ENCODE measurements at places on chromosomes 16 and 17.
A peak's percentile ranks its signal among the peaks of the same experiment; 100 is the strongest.

DNA sequence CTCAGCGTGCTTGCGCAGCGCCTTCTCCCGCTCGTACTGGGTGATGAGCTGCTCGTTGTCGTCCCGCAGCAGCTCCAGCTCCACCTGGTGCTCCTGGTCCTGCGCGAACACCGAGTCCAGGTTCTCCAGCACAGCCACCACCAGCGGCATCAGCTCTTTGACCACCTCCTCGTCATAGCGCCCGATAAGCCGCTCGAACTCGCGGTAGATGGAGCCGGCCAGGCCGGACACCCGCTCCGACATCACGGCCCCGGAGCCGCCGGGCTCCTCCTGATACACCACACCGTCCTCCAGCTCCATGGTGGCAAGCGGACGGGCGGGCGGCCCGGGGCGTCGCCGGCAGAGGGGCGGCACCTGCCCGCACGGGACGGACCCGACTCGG, 320 bp downstream of the SPAG9 start:
- no peak for DNase-seq

DNA sequence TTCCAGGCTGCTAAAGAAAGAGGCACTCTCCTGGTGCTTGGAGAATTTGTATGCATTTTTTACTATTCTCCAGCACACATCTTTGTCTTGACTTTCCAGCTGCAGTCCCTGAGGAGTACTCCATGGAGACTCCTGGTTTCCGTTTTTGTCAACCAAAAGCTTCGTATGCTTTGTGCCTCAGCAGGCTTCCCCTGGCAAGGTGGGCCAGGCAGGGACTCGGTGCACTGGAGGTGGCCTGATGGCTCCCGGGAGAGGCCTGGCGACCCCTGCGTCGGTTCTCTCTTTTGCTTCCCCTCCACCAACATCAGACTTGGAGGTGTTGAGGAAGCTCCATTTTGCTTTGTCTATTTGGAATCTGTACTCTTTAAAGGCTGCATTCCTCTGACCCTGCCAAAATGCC, 23.7 kb downstream of the CDK5R1 start:
- DNase-seq, result no peak

DNA sequence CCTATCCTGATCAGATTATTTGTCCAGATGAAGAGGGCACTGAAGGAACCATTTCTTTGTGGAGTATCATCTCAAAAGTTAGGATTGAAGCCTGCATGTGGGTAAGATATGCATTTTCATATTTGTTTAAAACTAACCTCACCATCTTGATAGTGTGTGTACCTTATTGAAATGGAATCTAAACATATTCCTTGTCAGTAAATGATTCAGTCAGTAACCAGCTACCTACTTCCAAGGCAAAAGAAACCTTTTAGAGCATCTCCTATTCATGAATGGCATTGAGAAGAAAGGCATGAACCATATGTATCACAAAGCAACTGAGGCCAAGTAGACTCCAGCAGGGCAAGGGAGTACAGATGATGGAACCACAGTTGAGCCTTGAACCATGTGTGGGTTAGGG, 57.6 kb downstream of the VMP1 start:
- DNase-seq, result no peak

DNA sequence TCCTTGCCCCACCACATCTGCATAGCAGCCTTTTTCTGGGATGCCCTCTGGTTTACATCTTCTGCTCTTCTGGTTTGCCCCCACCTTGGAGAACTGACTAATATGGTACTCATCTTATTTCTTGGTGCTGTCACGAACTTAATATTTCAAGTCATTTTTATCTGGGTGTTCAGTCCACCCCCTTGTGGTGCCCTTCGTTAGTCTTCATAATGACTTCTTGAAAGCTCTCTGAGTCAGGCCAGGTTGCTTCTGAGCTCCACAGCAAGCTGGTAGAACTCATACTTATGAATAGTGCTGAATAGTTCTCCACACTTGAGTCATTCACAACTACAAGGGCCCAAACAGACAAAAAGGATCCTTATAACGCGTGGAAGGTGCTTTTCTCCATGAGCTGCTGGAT, 35.8 kb upstream of the TEKT3 start:
- no peak for DNase-seq

- no peak for DNase-seq
Measured at GRCh38 chr16:78639775-78640174, 540.3 kb downstream of the WWOX start.

- peak; percentile 28 for DNase-seq
Measured at GRCh38 chr17:42180411-42180921, 476 bp downstream of the KCNH4 start.

GRCh38 chr16:26648851-26649250, 417.9 kb upstream of the C16orf82 start:
- DNase-seq, result no peak

- DNase-seq, result no peak
Measured at GRCh38 chr17:78780335-78780734, 1.7 kb downstream of the CYTH1 start.

DNA sequence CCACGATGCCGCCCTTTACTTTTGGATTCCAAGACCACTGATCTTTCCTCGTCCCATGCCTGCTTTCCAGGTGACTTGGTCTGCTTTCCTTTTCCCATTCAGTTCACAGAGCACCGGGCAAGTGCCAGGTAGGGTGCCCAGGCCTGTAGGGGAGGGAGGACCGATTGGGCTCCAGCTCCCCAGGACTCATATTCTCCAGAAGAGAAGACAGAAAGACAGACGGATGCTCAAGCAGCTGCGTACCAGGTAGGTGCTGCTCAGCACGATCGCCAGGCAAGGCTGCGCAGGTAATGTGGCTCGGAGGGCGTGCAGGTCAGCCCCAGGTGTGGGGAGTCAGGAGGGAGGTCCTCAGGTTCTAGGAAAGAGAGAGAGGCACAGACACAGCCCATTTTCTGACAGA, 67.5 kb upstream of the ZNF423 start:
- no peak for DNase-seq

- DNase-seq, result no peak
Measured at GRCh38 chr17:68015081-68015723, 18.9 kb upstream of the C17orf58 start.

DNA sequence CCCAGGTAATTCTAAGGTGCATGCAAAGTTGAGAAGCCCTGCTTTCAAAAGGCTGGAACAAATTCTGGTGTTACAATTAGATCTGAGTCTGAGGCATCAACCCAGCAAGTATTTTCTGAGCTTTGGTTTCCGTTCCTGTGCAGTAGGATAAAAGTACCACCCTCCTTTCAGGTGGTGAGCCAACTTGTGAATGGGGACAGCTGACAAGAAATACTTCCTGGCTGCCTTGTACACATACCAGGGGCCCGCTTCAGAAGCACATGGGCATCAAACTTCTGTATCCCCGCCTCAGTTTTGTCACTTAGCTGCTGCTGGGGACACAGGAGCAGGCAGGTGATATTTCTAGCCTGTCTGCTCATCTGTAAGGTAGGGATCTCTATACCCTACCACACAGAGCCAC, 252.2 kb downstream of the CPPED1 start:
- DNase-seq, result no peak

DNA sequence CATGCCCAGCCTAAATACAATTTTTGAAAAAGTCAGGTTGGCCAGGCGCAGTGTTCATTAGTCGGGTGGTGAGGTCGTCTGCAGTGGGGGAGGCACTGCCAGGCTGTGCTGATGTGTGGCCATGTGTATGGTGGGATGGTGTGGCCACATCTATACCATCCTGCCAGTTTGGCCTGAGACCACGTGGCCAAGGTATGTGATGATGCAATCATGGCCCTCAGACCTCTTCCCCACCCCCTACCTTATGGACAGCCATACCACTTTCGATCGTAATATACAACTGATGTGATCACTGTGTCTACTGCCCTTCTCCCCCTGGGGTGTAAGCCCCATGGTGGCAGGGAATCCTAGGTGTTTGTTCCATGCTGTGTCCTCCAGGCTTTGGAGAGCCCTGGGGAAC, 23.7 kb downstream of the SBK1 start:
- no peak for DNase-seq

- no peak for DNase-seq
Measured at GRCh38 chr16:84746875-84747274, 47.1 kb downstream of the USP10 start.

All from NCI-H1436 (cell line).